Urinary bladder (tissue), 4 donors: ENCODE measurements at places on chromosomes 12 and 14. TPM values are rescaled to one million over a fixed set of nuclear protein-coding genes. Genes with fewer than 3 reads are reported as not detected.

DNA sequence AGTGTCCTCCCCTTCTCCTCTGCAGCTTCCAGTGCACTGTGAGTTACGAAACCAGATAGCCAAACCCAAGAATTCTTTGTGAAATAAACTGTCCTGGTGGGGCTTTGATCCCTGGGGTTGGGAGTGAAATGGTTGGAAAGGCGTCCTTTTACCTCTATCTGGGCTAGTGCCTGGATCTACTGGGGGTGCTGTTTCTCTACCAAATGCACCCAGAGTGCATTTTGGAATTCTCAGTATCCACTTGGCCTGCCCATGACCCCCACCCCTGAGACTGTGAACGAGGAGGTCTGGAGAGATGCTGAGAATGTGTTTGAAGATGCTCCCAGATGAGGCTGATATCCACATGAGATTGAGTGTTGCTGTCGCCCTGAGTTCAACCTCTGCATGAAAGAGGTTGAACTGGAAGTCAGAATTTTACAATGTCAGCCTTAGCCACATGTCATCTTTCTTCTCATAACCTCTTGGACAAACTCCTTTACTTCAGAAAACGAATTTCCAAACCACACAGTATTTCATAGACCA, 87.1 kb upstream of the CLMN start:
- DNase-seq: no peak

DNA sequence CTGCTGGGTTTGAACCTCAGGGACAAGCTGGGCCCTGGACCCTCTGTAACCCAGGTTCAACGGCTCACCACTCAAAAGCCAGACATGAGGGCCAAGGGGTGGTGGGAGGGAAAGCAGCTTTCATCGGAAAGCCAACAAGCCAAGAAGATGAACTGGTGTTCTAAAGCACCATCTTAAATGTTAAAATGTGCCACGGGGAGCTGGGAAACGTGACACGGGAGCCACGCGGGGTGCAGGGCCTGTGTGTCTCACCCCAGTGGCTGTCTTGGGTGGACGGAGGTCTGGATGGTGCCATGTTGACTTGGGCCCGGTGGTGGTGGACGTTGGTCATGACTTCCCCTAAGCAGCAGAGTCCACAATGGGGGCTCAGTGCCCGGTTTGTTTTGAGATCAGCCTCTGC, 97.7 kb upstream of the SFSWAP start:
- DNase-seq: no peak

DNA sequence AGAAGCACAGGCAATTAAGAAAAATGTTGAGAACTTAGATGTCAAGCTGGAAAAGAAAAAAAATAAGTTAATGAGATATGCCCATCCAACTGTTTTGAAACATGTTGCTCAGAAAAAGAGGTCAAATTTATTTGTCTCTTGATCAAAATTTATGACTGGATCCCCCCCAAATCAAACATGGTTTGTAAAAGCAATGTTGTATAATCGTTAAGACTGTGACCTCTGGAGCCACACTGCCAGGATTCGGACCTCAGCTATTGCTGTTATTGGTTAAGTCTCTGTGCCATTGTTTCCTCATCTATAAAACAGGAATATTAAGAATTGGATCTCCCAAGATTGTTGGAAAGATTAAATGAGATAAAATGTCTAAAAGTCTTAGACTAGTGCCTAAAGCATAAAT, 51.9 kb upstream of the LRRK2 start:
- DNase-seq: no peak

DNA sequence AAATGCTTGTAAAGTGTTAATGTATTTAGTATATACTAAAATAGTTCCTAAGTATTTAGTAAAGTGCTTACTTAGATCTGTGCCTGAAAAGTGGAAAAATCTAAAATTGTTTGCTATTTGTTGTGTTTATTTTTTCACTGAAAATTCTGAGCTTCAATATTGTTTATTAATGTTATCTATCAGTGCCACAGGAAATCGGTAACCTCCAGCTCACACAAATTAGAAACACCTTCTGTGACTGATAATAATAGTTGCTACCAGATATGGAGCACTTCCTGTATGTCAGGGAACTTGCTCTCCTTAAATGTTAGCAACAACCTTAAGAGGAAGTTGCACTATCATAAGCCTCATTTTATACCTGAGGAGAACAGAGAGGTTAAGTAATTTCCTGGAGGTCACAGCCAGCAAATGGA, 723 bp upstream of the LRP10 start:
- DNase-seq: no peak

GRCh38 chr12:41981013-41981412, 163.7 kb downstream of the GXYLT1 start:
- no peak for DNase-seq

- DNase-seq: no peak
These were observed 7.2 kb downstream of the TPCN1 start for GRCh38 chr12:113228394-113229028.

GRCh38 chr12:56129942-56130495, 2.0 kb downstream of the ESYT1 start:
- no peak for DNase-seq

DNA sequence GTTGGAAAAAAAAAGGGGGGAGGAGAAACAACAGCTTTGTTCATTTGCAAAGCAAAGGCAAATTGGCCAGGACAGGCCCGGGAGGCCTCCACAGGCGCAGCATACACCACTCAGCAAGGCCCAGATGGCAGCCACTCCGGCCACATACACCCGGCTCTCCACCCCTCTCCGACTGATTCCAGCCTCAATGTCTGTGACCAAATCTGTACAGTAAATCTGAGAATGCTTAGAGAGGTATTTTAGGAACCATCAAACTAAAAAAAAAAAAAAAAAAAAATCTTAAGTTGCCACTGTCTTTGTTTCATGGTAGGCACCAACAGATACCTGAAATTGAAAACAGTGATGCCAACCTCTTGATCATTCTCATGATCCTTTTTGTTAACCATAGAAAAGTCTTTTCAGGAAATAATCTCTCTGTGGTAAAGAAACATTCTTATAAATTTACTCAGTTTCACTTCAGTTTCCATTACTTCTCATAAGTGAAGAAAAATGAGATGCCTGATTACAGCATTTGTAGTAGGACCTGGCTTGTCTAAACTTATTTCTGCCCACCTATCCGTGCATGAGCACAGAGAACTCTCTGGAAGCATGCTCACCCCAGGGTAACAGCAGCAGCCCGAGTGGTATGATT, 20.2 kb downstream of the VPS37B start:
- no peak for DNase-seq

DNA sequence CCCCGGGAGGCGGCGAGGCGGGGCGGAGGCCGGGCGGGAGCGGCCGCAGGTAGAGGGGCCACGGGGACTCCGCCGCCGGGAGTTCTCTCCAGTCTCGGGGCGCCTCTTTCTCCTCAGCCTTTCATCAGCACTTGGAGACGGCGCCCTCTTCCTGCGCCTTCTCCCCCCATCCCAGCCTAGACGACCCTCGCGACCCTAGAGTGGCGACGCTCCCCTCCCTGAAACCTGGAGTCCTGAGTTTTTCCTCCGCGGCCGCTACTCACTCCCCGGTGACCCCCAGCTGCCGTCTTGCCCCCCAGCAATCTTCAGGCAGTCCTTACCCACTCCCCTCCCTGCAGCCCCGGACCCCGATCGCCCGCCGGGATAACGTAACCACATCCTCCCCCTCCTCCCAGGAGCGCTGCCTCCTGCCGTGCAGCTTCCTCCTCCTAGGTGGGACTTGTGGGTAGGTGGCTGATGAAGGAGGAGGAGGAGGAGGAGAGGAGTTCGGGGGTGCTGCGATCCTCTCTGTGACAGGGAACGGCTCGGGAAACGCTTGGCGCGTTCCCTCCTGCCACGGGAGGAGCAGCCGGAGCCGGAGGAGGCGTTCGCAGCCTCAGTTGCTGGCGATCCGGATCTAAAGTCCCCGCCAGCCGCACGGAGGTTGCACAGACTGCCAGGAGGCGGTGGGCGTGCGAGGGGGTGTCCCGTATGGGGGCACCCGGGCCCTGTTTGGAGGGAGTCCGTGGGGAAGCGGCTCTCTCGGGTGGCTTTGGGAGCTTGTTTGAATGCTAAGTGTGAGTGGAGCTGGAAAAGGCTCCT, 891 bp downstream of the PLEKHA5 start:
- DNase-seq: no peak

- DNase-seq: no peak
These were observed 781.9 kb upstream of the MGAT4C start for GRCh38 chr12:87038098-87038497.

DNA sequence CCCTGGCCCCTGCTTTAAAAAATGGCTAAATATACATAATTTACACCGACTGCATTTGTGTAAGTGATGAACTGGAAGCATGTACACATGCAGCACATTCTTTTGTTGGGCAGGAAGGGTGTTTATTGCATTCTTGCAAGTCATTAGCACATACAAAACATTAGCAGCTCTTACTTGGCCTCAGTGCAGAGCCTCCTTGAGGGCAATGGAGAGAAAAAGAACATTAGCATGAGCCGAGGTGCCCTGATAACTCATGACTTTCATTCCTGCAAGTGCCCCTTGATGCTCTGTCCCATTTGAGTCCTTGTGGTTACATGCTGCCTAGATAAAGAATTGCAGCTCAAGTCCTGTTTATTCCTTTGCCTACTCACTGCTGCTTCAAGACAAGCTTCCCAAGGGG, 61.9 kb downstream of the PAX9 start:
- no peak for DNase-seq

The ACOT4 gene
- total RNA-seq: 1.6 TPM

The KLRK1 gene
- 1.3 TPM for total RNA-seq

The ZNF84 gene
- total RNA-seq: 78.4 TPM

The ACOT2 gene
- total RNA-seq: 39.4 TPM

The PIWIL1 gene
- total RNA-seq: 0.21 TPM

The KRT75 gene
- not detected for total RNA-seq
